ENCODE measurements at places on chromosomes 13 and 19. TPM values are rescaled to one million over a fixed set of nuclear protein-coding genes. Genes with fewer than 3 reads are reported as not detected.

The OR7C1 gene
- total RNA-seq, result not detected

The LILRA1 gene
- not detected for total RNA-seq

The PSG7 gene
- 0.07 TPM for total RNA-seq

The SOX21 gene
- 1.3 TPM for total RNA-seq

The TTC9B gene
- 0.33 TPM for total RNA-seq

The ZNF724 gene
- total RNA-seq, result 0.76 TPM

The TYROBP gene
- not detected for total RNA-seq

The CBY2 gene
- total RNA-seq, result not detected

The COX7A1 gene
- total RNA-seq, result not detected

The CEACAM1 gene
- total RNA-seq, result 1.8 TPM

The KIR3DL2 gene
- total RNA-seq, result not detected
